PC-3 (cell line): ENCODE measurements at places on chromosomes 2 and 18. TPM values are rescaled to one million over a fixed set of nuclear protein-coding genes. Genes with fewer than 3 reads are reported as not detected.

Gene DNER
- 1.1 and 4.0 TPM in 2 replicates for total RNA-seq

Gene LIMS4
- total RNA-seq = 0.33 TPM in 1 of 2 replicates, not detected in the other

Gene B4GALT6
- 1.4 and 2.4 TPM in 2 replicates for total RNA-seq

Gene IL36RN
- 0.36 TPM in 1 of 2 replicates, not detected in the other for total RNA-seq

Gene CASP8
- 22.2 and 29.4 TPM in 2 replicates for total RNA-seq

Gene C2orf81
- 1.6 and 2.4 TPM in 2 replicates for total RNA-seq

Gene HOXD3
- 3.0 and 4.4 TPM in 2 replicates for total RNA-seq

Gene NEUROD1
- total RNA-seq = not detected in 2 replicates

Gene PROKR1
- 0.12 and 0.26 TPM in 2 replicates for total RNA-seq

Gene GCA
- 10.2 and 18.7 TPM in 2 replicates for total RNA-seq

Gene THSD7B
- under 0.01 TPM in 1 of 2 replicates, not detected in the other for total RNA-seq

Gene GREB1
- total RNA-seq = 0.29 and 0.62 TPM in 2 replicates

DNA sequence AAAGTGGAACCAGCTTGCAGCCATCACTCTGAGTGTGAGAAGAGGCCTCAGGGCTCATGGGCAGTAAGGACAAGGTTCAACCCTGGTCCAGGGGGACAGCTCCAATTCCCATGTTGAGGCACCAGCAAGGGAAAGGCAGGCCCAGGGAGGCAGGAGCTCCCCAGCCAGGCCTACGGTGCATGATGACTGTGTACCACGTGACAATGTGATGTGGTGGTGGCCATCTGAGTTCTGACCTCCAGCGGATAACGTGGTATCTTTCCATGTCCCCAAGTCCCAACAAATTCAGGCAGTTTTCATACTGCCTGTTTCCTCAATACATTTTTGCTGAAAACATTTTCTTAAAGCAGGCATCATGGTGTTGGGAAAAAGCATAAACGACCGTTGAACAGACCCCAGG, 36.1 kb upstream of the COL6A3 start:
- no peak for DNase-seq

DNA sequence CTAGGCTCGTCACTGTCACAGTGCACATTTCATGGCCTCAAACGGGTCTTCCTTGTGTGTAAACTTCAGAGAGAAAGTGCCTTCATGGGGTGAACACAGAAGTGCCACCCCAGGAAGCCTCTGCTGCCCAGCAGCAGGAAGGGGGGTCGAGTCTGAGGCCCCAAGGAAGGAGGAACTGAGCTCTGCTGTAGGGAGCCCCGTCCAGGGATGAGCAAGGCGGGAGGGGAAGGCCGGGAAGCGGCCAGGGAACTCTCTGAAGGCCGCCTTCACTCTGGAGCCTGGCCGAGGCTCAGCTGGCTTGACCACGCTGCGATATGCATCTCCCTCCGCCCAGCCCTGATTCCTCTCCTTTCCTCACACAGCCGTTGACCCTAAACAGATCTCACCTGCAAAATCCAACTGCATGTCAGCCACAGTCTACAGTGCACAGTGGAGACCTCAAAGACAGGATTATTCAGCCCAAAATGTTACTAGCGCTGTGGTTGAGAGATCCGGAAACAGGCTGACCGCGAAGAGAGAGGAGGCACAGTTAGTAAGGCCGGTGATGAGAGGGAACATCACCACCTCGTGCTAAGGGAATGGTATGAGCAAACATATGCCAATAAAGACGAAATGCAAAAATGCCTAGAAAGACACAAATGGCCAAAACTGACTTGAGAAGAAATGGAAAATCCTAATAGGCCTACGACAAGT, 34.2 kb upstream of the CTDP1 start:
- no peak for DNase-seq

DNA sequence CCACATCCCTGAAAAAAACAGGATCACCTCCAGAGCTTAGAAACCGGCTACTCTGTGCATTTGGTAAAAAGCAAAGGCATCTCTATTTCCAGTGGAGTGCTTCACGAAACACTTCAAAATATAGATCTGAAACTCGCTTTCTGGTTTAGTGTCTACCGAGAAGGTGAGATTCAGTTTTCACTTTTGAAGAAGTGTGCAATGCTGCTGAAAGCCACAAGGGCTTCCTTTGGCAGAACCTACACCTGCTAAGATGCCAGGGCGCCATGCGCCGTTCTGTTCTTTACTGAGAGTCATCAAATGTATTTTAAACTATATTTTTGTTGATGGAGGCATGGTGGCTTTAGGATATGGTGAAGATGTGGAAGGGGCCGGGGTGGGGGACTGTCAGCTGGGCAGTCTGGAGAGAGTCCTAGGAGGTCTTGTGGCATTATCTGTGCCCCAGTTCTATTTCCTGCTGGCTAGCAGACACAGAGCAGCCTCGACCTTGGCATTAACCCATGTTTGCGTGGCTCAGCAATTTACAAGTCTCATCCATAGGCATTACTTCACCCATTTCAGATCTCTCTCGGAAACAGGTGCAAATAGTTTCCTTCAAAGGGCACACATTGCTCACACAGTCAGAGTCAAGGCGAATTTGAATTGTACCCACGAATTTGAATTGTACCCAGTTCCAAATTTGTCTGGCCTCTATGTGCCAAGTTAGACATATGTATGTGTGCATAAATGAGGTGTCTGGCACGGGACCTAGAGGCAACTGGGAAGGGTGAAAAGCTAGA, 46.7 kb upstream of the KCNF1 start:
- no peak for DNase-seq

GRCh38 chr2:105371156-105371555, 27.7 kb downstream of the FHL2 start:
- DNase-seq = peak; percentile 70

- DNase-seq = peak; percentile 6
These were observed 54.2 kb downstream of the LTBP1 start for GRCh38 chr2:33000986-33001385.

- no peak for DNase-seq
These were observed 3.6 kb downstream of the ERFE start for GRCh38 chr2:238162251-238162845.

DNA sequence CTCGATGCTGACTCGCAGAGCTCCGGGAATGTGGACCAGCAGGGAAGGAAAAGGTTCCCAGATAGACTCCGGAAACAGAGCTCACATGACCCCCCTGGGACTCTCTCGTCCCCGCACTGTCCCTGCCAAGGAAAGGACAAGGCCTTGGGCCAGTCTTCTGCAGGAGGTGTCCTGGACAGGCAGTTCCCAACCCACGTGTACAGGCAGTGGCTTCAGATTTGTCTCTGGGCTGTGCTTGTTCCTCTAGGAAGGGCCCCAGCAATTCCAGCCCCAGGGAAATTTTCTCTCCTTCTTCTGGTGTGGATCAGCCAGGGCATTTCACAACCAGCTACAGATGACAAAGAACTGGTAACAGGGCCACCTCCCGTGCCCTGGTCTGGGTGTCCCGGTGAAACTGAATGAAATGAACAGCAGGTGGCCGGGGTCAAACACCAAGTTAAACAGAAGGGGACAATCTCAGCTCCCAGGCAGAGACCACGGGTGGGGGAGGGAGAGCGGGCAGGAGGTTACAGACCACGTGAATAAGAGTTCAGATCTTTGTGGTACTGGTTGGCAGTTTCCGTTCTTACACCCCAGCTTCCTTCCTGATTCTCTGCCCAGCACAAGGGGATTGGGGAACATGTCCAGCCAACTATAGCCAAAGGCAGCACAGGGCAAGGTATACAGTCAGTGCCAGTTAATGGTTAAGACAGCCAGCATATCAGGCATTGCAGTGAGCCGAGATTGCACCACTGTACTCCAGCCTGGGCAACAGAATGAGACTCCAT, 52.2 kb upstream of the CAB39 start:
- no peak for DNase-seq

GRCh38 chr2:225534697-225535096, 135.2 kb downstream of the NYAP2 start:
- DNase-seq = peak; percentile 4

DNA sequence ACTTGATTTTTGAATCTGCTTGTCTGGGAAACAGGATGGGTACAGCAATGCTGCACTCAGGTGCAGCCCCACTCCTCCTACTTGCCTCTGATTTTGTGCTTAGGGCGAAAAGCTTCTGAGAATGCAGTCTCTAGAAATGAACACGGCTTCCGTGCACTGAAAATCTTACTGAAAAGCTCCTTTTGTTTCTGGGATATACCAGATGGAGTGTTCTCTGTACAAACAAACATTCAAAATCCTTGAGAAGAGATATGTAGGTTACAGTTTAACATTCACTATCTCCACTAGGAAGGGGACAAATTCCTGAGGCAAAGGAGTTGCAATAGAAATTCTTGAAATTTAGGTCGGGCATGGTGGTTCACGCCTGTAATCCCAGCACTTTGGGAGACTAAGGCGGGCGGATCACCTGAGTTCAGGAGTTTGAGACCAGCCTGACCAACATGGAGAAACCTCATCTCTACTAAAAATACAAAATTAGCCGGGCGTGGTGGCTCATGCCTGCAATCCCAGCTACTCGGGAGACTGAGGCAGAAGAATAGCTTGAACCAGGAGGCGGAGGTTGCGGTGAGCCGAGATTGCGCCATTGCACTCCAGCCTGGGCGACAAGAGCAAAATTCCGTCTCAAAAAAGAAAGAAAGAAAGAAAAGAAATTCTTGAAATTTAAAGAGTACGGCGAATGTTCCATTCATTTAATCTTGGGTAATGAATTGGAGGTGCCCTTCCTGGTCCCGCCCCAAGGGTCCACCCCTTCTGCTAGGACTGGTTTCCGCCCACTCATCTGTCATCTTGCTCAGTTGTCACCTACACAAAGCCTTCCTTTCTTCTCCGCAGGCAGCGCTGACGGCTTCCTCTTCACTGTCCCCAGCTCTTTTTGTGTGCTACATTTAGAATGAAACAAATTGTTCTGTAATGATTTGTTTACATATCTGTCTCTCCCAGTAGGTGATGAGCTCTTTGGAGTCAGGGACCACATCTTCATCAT, 92.4 kb downstream of the SOCS6 start:
- DNase-seq = no peak

DNA sequence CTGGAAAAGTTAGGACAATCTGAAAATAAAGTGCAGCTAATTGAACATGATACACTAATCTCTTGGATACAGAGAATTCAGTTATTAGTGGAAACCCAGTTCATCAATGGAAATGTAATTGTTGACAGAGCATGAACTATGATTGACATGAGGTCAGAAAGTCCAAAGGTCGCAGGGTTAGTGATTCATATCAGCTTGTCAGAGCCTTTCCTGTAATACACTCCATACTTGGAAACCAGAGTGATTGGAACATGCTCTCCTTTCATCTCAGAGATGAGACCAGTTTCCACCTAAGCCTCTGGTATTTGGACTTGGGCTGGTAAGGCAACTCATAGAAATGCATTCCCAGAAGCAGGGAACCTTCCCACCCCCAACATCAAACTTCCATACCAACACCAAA, 8.5 kb upstream of the NCKAP5 start:
- DNase-seq = peak; percentile 21

- DNase-seq = no peak
These were observed 62.5 kb downstream of the RHOB start for GRCh38 chr2:20509301-20509769.

- DNase-seq = no peak
These were observed 288.0 kb downstream of the AFF3 start for GRCh38 chr2:99854236-99854852.

GRCh38 chr2:54691445-54692135, 31.9 kb upstream of the EML6 start:
- DNase-seq = no peak

DNA sequence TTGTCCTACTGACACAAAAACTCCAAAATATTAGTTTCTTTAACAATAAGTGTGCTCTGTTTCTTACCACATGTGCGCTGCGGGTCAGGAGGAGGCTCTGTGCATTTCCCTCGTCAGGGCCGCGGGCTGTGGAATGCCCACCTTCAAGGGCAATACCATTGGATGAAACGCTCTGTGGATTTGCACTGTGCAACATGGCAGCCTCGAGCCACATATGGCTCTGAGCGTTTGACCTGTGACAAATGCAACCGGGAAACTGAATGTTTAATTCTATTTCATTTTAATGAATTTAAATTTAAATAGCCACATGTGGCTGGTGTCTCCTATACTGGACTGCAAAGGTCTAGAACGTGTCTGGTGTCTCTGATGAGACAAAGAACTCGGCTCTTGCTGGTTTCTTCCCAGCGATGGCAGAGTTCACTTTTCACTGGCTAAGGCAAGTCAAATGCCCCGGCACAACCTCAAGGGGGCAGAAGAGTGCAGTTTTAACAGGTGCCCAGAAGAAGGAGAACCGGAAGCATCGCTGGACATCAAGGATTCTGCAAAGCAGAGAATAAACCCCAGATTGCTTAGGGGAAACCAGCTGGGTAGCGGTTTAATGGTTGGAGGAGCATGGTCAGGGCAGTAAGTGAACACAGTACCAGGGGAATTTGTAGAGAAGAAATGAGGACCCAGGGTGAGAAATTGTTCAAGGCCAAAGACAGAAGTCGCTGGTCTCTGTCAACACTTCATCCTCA, 37.0 kb upstream of the TMEM18 start:
- DNase-seq = peak; percentile 68

- no peak for DNase-seq
These were observed 87.7 kb downstream of the MEP1B start for GRCh38 chr18:32277549-32277948.

DNA sequence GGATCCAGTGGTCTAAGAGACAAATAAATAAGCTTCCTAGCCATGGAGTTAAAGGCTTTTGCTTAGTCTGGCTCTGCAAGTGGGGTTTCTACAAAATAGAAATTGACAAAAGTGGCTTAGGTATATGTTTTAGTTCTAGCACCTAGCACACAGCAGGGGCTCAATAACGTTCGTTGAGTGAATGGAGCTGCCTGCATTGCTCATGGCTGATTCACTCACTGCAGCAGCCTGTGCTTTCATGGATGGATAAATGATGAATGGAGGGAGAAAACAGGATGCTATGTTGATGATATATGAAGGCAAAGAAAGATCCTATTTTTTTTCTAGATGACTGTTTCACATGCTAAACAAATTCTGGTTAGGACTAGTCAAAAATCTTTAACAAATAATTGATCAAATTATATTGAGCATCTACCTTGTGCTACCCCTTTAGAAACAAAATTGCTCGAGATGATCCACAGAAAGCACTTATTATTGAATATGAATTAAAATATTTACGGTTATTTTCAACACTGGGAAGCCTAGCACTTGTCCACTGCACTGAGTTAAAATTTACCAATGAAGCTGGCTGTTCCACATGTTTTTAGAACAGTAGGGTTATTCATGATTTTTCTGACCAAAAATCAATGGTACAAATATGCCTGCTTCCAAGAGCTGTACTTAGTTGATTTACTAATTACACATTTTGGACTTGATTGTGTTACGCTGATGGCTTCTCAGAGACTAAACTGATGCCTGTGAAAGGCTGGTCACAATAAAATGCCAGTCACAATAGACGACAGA, 39.6 kb downstream of the HDHD2 start:
- DNase-seq = no peak

- no peak for DNase-seq
These were observed 40.5 kb upstream of the IL1R2 start for GRCh38 chr2:101951296-101951695.

GRCh38 chr18:73355121-73355520, 487.3 kb upstream of the NETO1 start:
- DNase-seq = peak; percentile 31

GRCh38 chr2:238267341-238267710, 21.1 kb downstream of the PER2 start:
- peak; percentile 34 for DNase-seq

DNA sequence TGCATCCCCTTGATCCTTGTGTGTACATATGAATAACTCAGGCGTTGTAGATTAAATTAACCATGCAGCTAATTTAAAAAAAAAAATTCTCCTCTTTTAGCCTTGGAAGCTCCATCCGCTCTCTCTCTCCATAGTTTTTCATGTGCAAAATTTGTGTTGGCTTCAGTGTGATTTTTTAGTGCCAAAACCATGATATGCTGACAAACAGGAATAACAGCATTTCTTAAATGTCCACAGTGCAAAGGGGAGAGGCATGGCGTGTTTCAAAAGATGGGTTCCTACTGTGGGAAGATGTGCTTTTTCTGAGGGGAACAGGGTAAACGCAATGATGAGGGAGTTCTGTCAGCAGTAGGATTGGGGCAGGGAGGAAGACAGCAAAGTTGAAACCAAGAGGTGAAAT, 247.0 kb downstream of the ICOS start:
- peak; percentile 58 for DNase-seq
